ENCODE measurements at places on chromosomes 16 and 17.

DNA sequence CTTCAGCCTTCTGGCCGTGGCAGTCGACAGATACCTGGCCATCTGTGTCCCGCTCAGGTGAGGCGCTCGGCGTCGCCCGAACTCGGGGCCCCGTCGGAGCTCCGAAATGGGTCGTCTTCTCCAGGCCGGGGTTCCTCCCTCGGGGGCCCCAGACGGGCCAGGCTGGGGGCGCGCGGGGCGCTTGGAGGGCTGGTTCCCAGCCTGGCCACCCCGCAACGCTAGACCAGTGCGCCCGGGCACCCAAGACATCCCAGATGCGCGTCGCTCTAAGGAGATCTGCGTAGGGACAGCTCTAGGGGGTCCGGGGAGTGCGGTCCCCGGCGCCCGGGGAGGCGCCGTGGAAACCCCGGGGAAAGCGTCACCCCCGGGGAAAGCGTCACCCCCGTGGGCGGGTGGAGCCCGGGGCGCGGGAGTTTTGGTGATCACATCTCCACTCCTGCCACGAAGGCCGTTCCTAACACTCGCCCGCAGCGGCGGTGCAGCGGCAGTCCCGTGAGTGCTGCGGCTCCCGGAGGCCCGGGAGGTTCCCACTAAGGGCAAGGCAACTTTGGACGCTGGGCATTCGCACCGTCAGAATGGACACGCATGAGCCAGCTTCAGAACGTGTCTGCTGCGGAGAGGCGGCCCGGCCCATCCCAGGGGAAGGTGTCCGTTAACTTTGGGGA is 729 bp downstream of the ADORA2B start:
- H3K36me3 ChIP-seq: peaks cover 9% of the 10 kb centered on the region
- H3K27ac ChIP-seq: peak overlapping the region; percentile 83
- peak overlapping the region; percentile 81 for H3K4me3 ChIP-seq
- H3K27me3 ChIP-seq: no peaks in the 10 kb centered on the region
- DNase-seq: no peak
- peaks cover 57% of the 10 kb centered on the region for H3K4me1 ChIP-seq

- no peak for DNase-seq
- no peaks in the 10 kb centered on the region for H3K27me3 ChIP-seq
- H3K4me1 ChIP-seq: peaks cover 30% of the 10 kb centered on the region
- peaks cover 5% of the 10 kb centered on the region for H3K36me3 ChIP-seq
- no peak overlapping the region for H3K4me3 ChIP-seq
- no peak overlapping the region for H3K27ac ChIP-seq
Measured at GRCh38 chr16:81629896-81630634, 149.0 kb upstream of the PLCG2 start.

- H3K4me1 ChIP-seq: peaks cover 24% of the 10 kb centered on the region
- H3K27me3 ChIP-seq: no peaks in the 10 kb centered on the region
- no peaks in the 10 kb centered on the region for H3K36me3 ChIP-seq
- peak overlapping the region; percentile 98 for H3K4me3 ChIP-seq
Measured at GRCh38 chr17:67379251-67379630, 2.2 kb downstream of the PITPNC1 start.

GRCh38 chr16:81445143-81445961 is 744 bp downstream of the CMIP start:
- no peaks in the 10 kb centered on the region for H3K36me3 ChIP-seq
- peaks cover 28% of the 10 kb centered on the region for H3K4me1 ChIP-seq
- no peak for DNase-seq
- H3K27me3 ChIP-seq: no peaks in the 10 kb centered on the region

DNA sequence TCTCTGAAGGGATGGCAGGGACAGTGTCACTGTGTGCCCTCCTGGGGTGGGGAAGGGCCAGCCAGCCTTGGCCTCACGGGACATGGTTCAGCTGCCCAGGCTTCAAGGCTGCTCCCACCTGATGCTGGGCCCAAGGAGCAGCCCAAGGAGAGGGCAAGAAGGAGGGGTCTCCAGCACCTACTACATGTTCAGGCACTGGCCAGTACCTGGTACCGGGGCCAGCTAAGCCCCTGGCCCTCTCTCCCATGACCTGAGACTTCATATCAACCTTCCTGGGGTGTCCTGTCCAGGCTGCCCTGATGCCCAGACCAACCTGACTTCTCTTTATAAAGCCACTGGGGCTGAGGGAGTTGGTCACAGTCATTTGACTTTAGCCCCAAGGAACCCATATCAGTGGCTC is 1.3 kb downstream of the USH1G start:
- no peaks in the 10 kb centered on the region for H3K36me3 ChIP-seq
- H3K27me3 ChIP-seq: peaks cover 31% of the 10 kb centered on the region
- H3K4me1 ChIP-seq: no peaks in the 10 kb centered on the region

- DNase-seq: no peak
- H3K4me1 ChIP-seq: no peaks in the 10 kb centered on the region
- no peaks in the 10 kb centered on the region for H3K27me3 ChIP-seq
- no peak overlapping the region for H3K27ac ChIP-seq
- H3K36me3 ChIP-seq: peaks cover 15% of the 10 kb centered on the region
Measured at GRCh38 chr17:50961282-50962220, 95.4 kb upstream of the TOB1 start.

GRCh38 chr16:19655242-19655777 is 62.7 kb downstream of the KNOP1 start:
- no peaks in the 10 kb centered on the region for H3K36me3 ChIP-seq
- no peaks in the 10 kb centered on the region for H3K27me3 ChIP-seq
- H3K4me1 ChIP-seq: no peaks in the 10 kb centered on the region
- H3K27ac ChIP-seq: no peak overlapping the region

Data from PC-3 (cell line).